ENCODE measurements at places on chromosomes 13 and 19.

DNA sequence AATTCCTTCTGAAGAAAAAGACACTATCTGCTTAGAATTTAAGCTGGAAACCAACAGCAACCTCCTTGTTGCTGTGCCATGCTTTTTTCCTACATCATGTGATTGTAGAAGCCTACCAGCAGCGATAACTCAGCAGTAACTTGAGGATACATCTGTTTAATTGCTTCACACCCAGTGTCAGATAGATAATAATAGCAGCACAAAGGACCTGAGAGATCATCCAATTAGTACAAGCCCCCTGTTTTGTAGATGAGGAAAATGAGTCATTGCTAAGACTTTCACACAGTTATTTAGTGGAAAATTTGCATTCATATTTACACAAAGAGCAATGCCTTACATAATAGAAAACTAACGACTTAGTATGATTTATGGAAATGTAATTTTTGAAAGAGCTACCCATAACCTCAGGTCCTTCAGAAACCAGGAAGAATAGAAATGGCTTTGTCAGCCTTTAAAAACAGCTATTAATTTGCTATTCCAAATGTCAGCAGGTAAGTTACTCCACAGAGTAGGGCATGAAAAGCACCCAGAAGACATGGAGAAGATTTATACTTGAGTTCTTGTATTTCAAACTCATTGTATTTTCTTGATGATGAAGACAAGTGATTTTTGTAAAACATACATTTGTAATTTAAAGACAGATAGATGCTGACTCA, 93.7 kb upstream of the SGCG start:
- no peak for DNase-seq

GRCh38 chr19:5048091-5048726, 79.3 kb downstream of the KDM4B start:
- DNase-seq: peak; percentile 55

DNA sequence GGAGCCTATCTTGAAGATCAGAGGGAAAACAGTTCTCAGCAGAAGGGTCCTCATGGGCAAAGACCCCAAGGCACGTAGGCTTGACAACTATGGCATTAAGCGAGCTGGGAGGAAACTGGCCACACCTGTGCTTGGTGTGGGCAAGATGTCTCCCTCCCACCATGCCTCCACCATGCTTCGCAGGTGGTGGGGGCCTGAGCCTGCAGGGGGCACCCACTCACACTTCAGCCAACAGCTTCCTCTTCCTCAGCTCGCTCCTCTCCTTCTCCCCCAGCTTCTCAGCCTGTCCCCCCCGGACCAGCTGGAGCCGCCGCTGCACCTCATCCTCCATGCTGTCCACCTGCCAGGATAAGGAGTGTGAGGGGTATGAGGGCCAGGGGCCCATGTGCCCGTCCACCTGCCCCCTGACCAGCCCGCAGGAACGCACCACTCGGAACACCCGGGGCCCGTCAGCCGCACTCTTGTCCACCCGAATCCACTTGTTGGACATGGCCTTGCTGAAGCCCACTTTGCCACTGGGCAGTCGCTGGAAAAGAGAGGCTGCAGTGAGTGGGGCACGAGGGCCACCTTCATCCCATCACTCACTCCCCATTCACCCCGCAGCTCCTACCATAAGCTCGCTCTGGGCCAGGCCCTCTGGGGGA, 3.4 kb downstream of the FARSA start:
- DNase-seq: no peak

DNA sequence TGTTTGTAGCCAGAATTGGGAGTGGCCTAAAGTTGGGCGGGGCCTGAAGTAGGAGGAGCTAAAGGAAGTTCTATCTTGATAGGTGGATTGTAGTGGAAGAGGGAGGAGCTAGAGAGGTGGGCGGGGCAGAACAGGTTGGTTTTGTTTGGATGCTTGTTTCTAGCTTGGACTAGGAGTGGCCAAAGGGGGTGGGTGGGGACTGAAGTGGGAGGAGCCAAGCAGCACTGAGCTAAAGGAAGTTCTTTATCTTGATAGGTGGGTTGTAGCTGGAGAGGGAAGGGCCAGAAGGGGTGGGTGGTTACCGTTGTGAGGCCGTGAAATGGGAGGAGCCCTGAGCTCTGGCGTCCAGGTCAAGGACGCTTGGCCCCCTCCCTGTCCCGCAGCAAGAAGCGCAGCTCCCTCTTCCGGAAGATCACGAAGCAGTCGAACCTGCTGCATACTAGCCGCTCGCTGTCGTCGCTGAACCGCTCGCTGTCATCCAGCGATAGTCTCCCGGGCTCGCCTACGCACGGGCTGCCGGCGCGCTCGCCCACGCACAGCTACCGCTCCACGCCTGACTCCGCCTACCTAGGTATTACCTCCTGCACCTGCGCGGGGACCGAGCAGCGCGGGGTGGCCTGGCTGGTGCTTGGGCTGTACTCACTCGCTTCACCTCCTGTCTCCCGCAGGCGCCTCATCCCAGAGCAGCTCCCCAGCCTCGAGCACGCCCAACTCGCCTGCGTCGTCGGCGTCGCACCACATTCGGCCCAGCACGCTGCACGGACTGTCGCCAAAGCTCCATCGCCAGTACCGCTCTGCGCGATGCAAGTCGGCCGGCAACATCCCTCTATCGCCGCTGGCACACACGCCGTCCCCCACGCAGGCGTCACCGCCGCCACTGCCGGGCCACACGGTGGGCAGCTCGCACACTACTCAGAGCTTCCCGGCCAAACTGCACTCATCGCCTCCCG, 8.0 kb downstream of the DNASE2 start:
- peak; percentile 35 for DNase-seq

- no peak for DNase-seq
Observed at GRCh38 chr13:96025283-96025682, 27.9 kb downstream of the UGGT2 start.

DNA sequence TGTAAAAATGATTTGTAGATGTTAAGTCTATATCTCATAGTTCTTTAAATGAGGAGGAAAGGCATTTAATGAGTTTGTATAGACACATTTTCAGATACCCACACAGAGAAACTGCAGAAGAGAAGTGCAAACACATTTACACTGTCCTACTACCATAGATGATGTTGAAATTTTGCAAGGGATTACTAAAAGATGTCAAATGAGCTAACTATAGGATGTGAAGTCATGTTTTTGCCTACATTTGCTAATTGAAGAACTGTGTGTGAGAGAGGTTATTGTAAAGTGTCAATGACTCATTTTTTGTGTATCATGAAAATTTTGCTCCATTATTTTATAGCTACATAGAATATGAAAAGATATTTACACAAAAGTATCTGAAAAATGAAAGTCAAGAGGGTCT, 178.9 kb downstream of the ITGBL1 start:
- DNase-seq: no peak

DNA sequence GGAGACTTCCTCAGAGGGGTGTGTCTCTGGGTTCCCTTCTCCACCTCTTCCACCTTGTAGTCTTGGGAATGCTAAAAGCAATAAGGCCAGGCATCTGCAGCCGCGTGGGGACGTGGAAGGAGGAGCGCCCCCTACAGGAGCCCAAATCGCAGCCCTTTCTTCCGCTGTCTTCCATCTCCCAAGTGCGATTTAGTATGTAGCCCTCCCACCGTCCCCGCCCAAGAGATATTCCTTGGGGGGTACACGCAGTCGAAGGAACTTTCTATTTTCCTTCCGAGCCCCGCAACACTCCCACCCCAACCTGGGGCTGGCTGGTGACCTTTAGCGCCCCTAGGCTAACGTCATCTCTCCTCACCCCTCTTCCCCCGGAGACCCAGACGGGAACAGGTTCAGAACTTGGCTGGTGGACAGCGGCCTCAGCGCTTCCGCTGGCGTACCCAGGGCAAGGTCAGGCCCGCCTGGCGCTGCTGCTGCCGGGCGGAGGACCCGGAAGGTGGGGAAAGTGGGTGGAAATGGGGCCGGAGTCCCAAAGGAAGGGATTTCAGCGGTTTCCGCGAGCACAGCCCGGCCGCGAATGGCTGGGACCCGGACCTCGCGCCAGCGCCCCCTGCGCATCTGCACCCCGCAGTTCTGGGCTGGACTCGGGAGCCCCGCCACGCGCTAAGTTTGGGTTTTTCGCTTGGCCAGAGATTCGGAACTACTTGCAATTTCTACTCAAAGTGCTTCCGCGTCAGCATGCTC, 2.1 kb upstream of the PCDH8 start:
- no peak for DNase-seq

All from T-helper 2 cell (primary cell).